ENCODE measurements at places on chromosomes 1 and 21. TPM values are rescaled to one million over a fixed set of nuclear protein-coding genes. Genes with fewer than 3 reads are reported as not detected.

MANEAL gene
- 1.0 TPM for total RNA-seq

ETNK2 gene
- total RNA-seq: 0.82 TPM

NGF gene
- total RNA-seq: not detected

ZNF670 gene
- total RNA-seq: 4.3 TPM

AMY1A gene
- total RNA-seq: not detected

DNA sequence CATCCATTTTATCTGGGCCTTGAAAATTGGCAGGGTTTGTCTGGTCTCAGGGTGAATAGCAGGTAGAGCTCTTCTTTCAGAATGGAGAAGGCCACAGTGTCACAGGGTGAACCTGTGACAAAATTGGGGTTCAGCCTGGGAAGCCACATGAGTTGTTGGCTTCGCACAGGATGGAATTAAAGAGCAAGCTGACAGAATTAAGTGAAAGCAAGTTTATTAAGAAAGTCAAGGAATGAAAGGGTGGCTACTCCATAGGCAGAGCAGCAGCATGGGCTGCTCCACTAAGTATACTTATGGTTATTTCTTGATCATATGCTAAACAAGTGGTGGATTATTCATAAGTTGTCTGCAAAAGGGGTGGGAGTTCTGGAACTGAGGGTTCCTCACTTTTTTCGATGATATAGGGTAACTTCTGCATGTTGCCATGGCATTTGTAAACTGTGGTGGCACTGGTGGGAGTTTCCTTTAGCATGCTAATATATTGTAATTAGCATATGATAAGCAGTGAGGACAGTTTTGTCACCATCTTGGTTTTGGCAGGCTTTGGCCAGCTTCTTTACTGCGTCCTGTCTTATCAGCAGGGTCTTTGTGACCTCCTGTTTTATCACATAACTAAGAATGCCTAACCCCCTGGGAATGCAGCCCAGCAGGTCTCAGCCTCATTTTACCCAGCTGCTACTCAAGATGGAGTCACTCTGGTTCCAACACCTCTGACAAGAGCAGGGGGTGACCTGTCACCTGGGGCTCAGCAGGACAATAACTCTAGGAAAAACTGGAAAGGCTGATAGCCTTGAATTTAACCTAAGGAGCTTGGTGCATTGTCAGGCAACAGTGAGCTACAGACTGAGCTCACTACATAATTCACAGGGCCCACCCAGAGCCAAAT lies 5.1 kb downstream of the IFNAR2 start:
- H3K27ac ChIP-seq: peak overlapping the region; percentile 52
- H3K4me3 ChIP-seq: no peak overlapping the region
- H3K36me3 ChIP-seq: peaks cover 19% of the 10 kb centered on the region

GRCh38 chr1:117904485-117904884 lies 24.9 kb downstream of the GDAP2 start:
- H3K4me3 ChIP-seq: no peak overlapping the region
- peaks cover 38% of the 10 kb centered on the region for H3K36me3 ChIP-seq
- no peak for DNase-seq

GRCh38 chr1:107647012-107647411 lies 318.0 kb downstream of the VAV3 start:
- H3K4me3 ChIP-seq: no peak overlapping the region
- no peaks in the 10 kb centered on the region for H3K4me1 ChIP-seq
- DNase-seq: no peak
- H3K36me3 ChIP-seq: no peaks in the 10 kb centered on the region
- H3K27me3 ChIP-seq: no peaks in the 10 kb centered on the region

DNA sequence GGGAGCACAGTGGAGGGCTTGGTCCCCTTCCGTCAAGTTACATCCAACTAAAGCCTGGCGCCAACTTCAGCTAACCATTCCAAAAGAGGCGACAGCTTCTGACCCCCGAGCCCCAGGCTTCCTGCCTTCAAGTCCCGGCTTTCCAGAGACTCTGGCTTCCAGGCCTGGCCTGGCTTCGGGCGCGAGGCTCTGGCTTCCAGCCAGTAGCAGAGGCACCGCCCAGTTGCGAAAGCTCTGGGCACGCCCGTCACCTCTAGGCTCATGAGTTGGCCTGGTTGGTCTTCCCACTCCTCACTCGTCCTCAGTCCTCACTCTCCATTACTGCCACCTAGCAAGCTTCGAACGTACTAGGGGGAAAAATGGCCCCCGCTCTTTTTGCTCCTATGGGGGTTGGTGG lies 30.0 kb upstream of the C1orf185 start:
- no peak overlapping the region for H3K4me3 ChIP-seq
- H3K4me1 ChIP-seq: no peaks in the 10 kb centered on the region
- no peaks in the 10 kb centered on the region for H3K36me3 ChIP-seq
- peaks cover 18% of the 10 kb centered on the region for H3K27me3 ChIP-seq
- no peak overlapping the region for H3K27ac ChIP-seq
- DNase-seq: no peak

DNA sequence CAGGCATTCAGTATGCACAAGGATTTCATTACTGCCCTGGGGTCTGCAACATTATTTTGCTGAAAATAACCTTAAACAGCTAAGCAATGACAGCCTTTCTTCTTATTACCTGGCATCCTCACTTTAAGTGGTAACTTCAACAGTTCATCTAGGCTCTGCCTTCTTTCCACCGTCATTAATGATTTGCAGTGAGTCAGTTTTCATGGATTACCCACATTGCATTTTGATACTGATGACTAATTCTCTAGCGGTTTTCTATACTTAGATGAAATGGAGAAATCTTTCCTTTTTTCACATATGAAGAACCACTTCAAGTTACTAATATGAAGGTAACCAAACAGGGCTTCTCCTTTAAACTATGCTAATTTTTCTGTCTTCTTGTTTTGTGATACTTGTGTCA lies 226.9 kb upstream of the TMPRSS15 start:
- no peaks in the 10 kb centered on the region for H3K27me3 ChIP-seq
- H3K4me3 ChIP-seq: no peak overlapping the region
- no peak for DNase-seq
- H3K36me3 ChIP-seq: no peaks in the 10 kb centered on the region

- H3K4me1 ChIP-seq: no peaks in the 10 kb centered on the region
- no peaks in the 10 kb centered on the region for H3K36me3 ChIP-seq
- H3K27ac ChIP-seq: no peak overlapping the region
- H3K4me3 ChIP-seq: no peak overlapping the region
These were observed 228.3 kb upstream of the DEPDC1 start for GRCh38 chr1:68725001-68725752.

DNA sequence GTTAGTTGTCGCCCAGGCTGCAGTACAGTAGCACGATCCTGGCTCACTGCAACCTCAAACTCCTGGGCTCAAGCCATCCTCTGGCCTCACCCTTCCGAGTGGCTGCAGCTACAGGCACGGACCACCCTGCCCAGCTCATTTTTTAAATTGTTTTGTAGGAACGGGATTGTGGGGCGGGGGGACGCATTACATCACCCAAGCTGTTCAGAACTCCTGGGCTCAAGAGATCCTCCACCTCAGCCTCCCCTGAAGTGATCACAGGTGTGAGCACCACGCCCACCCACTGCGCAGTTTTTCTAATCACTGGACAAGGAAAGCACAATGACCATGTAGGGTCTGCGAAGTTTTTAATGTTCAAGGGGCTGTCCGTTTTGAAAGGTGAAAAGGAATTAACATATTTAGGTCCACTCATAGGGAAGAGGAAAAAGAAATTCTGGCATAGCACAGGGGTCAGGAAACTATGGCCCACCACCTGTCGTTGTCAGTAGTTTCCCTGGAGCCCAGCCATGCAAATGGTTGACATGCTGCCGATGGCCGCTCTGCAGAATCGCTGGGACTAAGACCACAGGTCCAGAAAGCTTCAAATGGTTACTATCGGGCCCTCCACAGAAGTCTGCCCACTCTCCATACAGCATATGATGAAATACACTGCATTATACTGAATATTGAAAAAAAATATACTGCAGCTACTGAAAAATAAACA lies 26.0 kb downstream of the SETD4 start:
- no peak overlapping the region for H3K4me3 ChIP-seq
- no peaks in the 10 kb centered on the region for H3K27me3 ChIP-seq
- no peaks in the 10 kb centered on the region for H3K4me1 ChIP-seq
- peaks cover 22% of the 10 kb centered on the region for H3K36me3 ChIP-seq
- no peak for DNase-seq

- no peak overlapping the region for H3K4me3 ChIP-seq
- H3K36me3 ChIP-seq: no peaks in the 10 kb centered on the region
- H3K27me3 ChIP-seq: peaks cover 2% of the 10 kb centered on the region
- no peak overlapping the region for H3K27ac ChIP-seq
These were observed 40.0 kb downstream of the FCRL5 start for GRCh38 chr1:157512036-157512969.

GRCh38 chr1:228717081-228717480 lies 18.2 kb upstream of the RHOU start:
- no peak for DNase-seq
- H3K4me1 ChIP-seq: no peaks in the 10 kb centered on the region
- H3K4me3 ChIP-seq: no peak overlapping the region
- H3K27ac ChIP-seq: no peak overlapping the region

- peak; percentile 66 for DNase-seq
- H3K4me3 ChIP-seq: peak overlapping the region; percentile 45
- peaks cover 8% of the 10 kb centered on the region for H3K36me3 ChIP-seq
- no peaks in the 10 kb centered on the region for H3K27me3 ChIP-seq
These were observed 170.5 kb downstream of the APP start for GRCh38 chr21:25999921-26000582.

Data from activated CD4-positive, alpha-beta T cell treated with anti-CD3 and anti-CD28 coated beads for 36 hours (primary cell).